ENCODE measurements at places on chromosomes 1 and 21.
A peak's percentile ranks its signal among the peaks of the same experiment; 100 is the strongest.

DNA sequence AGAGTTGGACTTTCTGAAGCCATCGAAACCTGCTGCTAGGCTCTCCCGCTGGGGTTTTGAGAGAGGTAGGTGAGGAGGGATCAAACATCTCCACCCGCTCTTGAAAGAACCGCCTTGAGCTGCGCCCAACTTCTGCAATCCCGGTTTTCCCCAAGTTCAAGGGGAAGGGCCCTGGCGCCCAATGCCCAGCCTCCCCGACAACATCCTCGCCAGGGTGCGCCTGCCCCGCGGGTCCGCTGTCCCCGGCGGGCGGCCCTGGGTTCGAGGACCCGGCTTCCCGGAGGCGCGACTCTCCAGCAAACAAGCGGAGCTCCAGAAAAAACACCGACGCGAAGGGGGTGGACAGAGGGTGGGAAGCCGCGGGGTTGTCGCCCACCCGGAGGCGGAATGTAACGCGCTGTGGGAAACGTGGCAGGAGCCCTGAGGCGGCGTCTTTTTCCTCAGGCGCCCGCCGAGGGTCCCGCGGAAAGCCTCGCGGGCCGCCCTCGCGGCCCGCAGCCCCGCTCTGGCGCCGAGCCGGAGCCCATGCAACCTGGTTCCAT is 607 bp downstream of the BTG3 start:
- DNase-seq: no peak

DNA sequence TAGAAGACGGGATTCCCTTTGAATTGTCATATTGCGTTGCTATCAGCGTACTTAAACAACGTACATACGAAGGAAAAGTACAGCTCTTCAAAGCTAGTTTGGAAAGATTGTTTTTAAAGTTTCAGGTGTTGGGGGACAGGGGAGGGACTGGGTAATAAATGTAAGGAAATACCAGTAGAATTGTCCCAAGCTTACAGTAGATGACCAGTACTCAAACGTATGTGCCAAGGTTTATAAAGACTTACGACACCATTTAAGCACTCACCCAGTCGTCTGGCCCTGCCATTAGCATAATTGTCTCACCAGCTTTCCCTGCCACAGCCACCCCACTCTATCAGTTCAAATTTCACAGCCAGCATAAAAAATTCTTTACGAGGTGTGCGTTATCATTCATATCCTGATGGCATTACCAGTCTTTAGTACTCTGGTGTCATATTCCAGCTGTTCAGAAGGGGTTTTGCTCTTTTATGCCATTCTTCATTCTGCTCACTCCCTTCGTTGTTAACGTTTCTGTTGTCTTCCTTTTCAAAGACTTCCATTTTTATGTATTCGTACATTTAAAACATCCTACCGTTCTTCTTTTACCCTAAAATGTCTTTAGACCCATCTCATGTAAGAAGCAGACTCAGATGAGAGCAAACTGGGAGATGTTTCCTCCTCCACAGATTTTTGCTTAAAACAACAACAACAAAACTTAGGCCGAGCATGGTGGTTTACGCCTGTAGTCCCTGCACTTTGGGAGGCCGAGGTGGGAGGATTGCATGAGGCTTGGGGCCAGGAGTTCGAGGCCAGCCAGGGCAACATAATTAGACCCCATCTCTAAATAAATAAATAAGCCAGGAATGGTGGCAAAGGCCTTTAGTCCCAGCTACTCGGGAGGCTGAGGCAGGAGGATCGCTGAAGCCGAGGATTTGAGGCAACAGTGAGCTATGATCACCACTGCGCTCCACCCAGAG is 1.0 kb upstream of the HP1BP3 start:
- DNase-seq: no peak

DNA sequence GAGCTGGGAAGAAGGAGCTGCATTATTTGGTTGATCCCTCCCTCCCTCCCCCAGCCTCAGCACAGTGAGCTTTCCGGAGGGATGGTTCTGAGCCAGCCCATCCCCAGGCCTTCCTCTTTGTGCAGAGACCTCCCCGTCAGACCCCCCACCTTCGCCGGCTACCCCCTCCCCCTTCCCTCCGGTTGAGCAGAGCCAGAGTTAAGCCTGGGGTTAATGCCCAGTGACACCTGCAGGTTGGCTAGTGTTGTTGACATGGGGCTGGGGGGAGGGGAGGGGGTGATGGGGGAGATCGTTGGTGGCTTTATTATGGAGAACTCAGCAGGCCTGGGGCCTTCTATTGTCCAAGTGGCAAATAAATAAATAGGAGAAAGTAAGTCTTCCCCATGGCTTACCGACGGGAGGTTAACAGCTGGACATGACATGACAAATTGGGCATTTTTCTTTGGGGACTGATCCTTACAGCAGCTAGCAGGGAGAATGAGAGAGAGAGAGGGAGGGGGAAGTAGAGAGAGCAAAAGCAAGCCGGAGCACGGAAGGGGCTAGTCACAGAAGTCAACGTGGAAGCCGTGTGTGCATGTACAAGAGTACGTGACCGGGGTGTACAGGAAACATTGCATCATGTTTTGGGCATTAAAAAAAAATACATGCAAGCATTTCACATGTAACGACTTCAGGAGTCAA is 131.1 kb downstream of the TMEM53 start:
- DNase-seq: no peak

DNA sequence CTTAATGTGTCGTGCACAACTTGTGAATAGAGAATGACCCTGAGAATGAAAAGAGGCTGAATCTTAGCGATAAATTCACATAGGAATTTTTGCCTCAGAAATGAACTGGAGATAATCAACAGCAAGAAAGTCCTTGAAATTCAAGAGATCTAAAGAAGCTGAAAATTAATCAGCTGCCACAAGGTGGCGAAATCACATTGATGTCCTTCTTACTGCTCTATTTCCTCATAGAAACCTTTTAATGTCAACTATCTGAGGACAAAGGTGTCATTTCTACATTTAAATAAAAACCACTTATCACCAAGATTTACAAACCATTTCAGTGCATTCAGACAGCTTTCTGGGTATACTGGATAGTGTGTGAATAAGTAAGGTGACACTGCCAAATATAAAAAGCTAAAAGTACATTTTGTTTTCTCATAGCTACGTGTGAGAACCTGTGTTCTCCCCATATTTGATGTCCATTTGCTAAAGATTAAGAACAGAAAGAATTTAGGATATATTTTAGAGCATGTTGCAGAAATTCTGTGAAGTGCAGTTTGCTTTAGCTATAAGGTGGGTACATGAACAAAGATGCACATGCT is 485.3 kb upstream of the PTBP2 start:
- peak; percentile 23 for DNase-seq

GRCh38 chr1:63034256-63034655 is 250.3 kb downstream of the ATG4C start:
- DNase-seq: no peak

GRCh38 chr1:9671377-9672140 is 20.0 kb downstream of the PIK3CD start:
- DNase-seq: no peak

DNA sequence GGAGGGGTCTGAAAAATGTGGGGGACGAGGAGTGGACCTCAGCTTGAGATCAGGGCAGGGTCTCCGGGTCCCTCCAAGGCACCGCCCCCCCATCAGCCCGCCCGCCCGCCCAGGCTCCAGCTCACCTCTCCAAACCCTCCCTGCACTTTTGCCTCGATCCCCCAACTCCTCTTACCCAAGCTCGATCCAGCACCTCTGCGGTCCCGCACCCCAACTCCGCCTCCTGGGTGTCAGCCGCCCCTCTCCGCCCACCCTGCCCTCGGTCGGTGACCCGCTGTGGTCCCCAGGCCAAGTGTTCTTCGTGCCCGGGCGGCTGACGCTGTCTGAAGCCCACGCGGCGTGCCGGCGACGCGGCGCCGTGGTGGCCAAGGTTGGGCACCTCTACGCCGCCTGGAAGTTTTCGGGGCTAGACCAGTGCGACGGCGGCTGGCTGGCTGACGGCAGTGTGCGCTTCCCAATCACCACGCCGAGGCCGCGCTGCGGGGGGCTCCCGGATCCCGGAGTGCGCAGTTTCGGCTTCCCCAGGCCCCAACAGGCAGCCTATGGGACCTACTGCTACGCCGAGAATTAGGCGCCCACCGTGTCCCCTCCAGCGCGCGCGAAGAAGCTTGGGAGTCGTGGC is 5.7 kb downstream of the HAPLN2 start:
- DNase-seq: no peak

GRCh38 chr1:10540277-10541005 is 65.7 kb downstream of the PEX14 start:
- DNase-seq: no peak

DNA sequence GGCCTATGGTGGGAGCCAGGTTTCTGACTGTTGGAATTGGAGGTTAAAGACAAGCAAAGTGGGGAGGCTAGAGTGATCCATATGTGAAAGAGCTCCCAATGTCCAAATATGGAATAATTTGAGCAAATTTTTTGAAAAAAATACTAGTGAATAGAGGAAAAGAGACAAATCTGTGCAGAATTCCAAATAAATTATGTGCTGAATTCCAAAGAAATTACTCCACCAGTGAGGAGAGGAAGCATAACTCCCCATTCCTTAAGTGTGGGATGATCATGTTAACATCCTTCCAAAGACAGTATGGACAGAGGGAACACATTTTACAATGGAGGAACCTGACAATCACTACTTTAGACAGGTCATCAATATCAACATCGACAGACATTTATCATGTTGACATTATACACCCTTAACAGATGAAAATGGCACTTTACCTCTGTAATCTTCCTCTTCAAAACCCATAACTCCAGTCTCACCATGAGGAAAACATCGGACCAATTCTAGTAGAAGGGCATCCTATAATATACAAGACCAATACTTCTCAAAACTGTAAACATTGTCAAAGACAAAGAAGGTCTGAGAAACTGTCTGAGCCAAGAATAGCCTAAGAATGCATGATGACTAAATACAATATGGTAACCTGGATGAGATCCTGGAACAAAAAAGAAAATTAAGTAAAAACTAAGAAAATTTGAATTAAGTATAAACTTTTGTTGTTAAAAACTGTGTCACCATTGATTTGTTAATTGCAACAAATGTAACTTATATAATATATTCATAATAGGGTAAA is 71.5 kb upstream of the RGS4 start:
- DNase-seq: no peak

DNA sequence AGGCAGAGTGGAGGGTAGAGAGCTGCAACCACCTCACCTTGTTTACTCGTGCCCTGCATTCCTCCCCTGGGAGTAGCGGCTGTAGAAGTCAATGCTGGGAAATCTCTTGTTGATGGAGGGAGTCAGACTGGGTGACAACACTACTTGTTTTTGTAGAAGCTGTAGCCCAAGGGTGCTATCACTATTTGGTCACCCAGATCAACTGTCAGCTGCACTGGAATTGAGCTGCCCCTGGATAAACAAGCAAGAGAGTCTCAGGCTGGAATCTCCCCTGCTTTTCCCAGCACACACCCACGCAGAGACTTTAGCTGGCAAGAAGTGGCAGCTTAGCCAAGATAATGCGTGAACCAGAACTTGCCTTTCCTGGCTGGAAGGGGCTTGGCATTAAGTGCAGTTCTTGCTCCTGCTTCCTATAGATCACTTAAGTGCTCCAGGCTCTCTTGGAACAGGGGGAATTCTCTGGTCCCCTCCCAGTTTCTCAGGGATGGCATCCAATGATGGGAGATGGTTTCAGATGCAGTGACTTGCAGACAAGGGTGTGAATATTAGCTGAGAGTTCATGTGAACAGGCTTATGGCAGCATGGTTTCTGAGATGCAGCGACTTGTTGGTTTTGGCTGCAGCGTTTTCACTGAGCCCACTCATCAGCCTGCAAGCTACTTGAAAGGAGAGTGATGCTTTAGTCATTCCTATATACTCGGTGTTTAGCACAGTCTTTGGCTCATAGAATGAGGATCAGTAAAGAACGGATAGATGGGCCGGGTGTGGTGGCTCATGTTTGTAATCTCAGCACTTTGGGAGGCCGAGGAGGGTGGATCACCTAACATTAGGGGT is 16.8 kb downstream of the ATP2B4 start:
- DNase-seq: peak; percentile 56

DNA sequence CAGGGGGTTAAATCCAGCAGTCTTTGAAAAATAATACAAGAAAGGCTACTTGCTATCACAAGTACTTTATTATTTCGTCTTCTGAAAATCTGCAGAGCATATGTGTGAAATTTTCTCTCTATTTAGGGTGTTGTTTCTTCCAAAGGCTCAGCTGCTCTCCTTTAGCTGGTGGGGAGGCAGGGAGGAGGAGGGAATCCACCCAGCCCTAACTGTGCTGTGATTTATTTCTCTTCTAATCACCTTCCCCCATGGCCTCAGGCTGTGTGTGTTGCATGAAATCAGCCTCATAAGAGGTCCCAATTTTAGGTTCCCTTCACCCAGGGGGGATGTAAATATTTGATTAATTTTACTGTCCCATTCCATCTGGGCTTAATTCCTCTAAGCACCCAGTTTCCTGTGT is 77.6 kb upstream of the PGBD5 start:
- DNase-seq: no peak

DNA sequence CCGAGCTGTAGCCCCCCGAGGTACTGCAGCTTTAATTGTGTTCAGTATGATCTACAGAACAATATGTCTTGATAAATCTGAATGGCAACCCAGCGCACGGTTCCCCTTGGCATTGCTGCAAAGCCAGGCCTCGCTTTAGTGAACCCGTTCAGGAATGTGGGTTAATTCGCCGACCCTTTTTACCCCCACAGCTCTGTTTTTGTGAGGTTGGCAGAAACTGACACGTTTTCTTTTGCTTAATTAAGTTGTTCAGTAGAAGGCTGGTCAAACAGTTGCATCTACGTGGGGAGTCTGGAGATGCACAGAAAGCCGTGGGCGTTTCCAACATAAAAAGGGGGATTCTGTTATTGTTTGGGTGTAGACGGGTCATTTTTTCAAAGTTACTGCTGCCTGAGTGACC is 43.2 kb downstream of the OLIG1 start:
- no peak for DNase-seq

- DNase-seq: no peak
These were observed 99.6 kb downstream of the ZBTB18 start for GRCh38 chr1:244150665-244151064.

DNA sequence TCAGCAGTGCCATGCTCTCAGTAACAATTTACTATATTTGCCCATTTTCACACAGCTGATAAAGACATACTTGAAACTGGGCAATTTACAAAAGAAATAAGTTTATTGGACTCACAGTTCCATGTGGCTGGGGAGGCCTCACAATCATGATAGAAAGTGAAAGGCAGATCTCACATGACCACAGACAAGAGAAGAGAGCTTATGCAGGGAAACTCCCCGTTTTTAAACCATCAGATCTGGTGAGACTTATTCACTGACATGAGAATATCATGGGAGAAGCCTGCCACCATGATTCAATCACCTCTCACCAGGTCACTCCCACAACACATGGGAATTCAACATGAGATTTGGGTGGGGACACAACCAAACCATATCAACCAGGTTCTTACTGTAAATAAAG is 112.1 kb upstream of the C1orf87 start:
- no peak for DNase-seq

DNA sequence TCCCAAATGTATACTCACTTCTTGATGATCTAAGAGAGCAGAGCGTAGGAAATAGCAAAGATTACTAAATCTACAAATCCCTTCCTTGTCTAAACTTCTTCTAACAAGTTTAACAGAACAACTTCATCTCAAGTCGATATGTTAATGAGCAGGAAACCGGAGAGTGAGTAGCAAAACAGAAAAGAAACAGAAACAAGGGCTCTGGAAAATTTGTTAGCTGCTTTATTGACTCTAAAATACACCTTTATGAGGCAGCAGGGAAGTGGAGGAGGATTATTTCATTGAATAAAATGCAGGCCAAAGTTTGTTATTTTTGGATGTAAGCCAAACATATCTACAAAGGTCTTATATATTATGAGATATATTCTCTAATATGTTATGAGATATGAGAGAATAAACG is 192.4 kb downstream of the LRRIQ3 start:
- peak; percentile 30 for DNase-seq
